ENCODE measurements at places on chromosomes 2 and 18.
A peak's percentile ranks its signal among the peaks of the same experiment; 100 is the strongest.

- no peak for DNase-seq
Measured at GRCh38 chr2:218219934-218220333, 2.9 kb downstream of the ARPC2 start.

DNA sequence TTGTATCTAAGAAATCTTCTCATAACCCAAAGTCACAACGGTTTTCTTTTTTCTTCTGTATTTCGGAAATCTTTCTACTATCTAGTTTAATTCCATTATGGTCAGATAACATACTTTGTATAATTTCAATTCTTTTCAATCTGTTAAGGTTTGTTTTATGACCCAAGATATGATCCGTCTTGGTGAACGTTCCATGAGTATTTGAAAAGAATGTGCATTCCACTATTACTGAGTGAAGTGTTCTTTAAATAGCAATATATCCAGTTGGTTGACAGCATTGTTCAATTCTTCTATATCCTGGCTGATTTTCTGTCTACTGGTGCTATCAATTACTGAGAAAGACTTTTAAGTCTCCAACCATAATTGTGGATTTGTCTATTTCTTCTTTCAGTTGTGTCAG is 414.5 kb downstream of the TNS1 start:
- DNase-seq, result no peak

GRCh38 chr2:166373951-166374350 is 1.8 kb downstream of the SCN9A start:
- DNase-seq, result no peak

- no peak for DNase-seq
Measured at GRCh38 chr2:119078796-119079195, 79.8 kb downstream of the C1QL2 start.

- no peak for DNase-seq
Measured at GRCh38 chr2:128375454-128375853, 56.8 kb upstream of the HS6ST1 start.

- DNase-seq, result no peak
Measured at GRCh38 chr2:236813766-236814165, 244.1 kb downstream of the ACKR3 start.

GRCh38 chr2:149739883-149740265 is 152.3 kb upstream of the MMADHC start:
- no peak for DNase-seq

DNA sequence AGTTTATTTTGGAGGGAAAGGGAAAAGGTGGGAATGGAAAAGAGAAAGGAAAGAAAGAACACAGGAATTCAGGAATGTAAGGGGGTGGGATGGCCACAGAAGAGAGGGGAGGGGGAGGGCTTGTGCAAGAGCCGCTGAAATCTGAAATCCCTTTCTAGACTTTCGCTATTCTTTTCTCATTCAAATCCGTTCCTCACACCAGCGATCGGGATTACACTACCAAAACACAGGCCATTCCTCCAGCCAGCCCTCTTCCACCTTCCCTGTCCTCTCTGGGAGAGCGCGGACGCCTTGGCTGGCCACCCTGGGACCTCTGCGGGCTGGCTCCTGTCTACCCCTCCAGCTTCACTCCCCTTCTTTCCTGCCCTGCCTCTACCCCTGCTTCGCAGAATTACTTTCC is 102.3 kb downstream of the CDCA7 start:
- no peak for DNase-seq

GRCh38 chr2:232412986-232413385 is 6.3 kb downstream of the ALPG start:
- no peak for DNase-seq

DNA sequence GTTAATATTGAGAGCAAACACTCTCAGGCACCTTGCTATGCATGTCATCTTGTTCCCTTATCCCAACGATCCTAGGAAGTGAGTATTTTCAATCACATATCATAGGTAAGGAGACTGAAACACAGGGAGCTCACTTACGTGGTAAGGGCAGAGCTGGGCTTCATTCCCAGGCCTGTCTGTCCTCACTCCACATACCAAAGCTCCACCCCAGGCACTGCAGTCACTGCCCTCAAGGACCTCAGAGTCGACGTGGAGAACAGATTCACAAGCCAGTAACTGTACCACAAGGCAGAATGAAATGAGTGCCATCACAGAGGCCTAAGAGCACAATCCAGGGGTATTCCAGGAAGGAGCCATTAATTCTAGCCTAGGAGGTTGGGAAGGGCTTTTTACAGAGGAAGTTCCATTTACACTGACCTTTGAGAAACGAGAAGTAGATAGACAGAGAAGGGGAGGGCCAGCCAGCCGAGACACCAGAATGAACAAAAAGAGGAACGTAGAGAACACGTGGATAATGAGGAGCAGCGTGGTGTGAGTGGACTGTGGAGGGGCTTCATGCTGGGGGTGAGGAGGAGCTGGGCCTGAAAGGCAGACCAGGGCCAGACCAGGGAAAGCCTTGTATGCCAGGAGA is 48.6 kb downstream of the KIAA2012 start:
- DNase-seq, result no peak

DNA sequence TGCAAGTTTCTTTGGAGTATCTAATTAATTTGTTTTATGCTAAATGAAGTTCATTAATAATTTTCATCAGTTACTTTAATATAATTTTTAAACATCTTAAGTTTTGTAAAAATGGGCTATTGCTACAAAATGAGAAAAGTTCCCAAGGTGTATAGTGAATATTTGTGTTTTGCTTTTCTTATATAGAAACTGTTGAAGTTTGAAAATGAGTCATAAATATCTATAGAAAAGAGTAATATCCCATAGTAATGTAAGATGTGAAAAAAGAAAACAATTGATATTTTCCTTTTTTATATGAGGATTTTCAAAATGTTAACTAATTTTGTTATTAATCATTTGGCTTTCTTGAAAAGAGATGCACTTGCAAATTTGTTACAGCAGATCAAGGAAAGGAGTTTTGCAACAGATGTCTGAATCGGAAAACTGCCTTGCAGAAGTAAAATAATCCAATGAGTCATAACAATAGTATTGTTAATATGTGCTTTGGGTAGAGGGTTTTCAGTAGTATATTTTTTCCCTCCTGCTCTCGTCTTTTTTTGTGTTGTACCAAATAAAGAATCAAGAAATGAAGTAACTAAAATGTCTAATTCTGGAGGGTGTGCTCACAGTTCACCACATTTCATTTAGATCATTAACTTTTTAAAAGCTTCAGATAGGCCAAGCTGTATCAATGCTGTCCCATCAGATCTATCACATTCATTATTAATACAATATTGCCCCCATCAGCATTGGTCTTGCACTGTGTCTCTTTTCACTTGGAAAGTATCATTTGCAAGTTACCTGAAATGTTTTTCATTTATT is 15.5 kb downstream of the DUSP19 start:
- DNase-seq, result no peak

GRCh38 chr2:120919771-120920453 is 184.2 kb downstream of the GLI2 start:
- no peak for DNase-seq

- DNase-seq, result no peak
Measured at GRCh38 chr2:127235082-127235702, 15.1 kb upstream of the CYP27C1 start.

DNA sequence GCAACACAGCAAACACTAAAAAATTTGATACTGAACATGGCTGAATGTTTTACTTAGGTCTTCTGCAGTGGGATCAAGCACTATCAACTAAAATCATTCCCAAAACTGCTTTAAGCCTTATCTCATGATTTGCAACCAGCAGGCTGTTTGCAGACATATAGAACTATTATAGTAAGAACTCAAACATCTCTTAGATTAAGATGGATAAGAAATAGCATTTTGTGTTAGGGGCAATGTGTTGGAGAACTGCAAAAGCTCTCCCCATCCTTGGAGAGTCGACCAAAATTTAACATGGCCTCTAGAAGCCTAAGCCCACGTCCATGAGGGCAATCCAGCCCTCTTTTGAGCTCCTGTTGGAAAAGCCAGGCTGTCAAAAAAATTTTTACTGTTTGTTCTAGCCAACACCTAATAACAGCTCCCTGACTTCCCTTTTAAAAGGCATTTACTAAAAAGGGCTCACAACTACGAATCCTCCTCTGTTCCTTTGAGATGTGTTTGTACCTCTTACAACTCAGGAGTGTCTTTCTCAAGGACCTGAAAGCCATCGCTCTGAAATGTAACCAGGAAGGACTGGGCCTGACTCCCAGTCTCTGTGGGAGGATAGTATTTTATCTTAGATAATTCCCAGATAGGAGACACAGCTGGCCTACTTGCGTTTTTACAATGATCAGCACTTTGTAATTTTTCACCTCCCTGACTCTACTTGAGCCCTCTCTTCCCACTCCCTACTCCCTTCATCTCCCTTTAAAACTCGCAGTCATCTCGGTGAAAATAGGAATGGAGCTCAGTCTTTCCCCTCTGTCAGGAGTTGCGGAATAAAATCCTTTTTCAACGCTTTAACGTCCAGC is 1.4 kb downstream of the KRCC1 start:
- DNase-seq, result no peak

GRCh38 chr2:71898375-71898774 is 249.3 kb downstream of the CYP26B1 start:
- no peak for DNase-seq

- no peak for DNase-seq
Measured at GRCh38 chr2:26720322-26721114, 28.0 kb downstream of the KCNK3 start.

- no peak for DNase-seq
Measured at GRCh38 chr2:8628866-8629209, 53.0 kb upstream of the ID2 start.

DNA sequence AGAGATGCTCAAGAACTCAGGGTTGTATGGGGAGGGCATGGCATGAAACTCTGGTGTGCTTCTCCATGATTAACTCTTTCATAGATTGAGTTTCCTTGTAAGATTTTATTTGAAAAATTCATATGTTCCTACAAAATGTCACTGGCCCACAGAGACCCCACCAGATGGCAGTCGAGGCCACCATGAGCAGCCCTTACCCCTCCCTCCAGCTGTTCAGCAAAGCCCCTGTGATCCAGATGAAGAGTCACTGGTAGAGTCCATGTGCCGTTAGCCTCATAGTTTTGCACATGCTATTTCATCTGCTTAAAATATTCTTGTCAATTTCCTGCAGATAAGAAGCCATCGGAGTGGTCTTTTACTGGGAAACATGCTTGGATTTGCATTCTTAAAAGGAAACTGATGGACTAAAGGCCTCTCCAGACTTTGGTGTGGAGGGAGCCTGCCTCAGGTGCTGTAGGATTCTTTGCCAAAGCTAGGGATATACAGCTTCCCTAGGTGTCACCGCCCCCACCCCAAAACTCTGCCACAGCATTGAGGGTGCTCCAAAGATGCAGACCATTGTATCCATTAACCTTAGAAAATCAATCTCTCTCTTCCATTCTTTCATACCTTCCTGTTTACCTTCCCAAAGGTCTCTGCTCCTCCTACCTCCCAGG is 18.8 kb downstream of the ZNF385B start:
- DNase-seq, result no peak

- no peak for DNase-seq
Measured at GRCh38 chr2:65116645-65117044, 13.3 kb downstream of the RAB1A start.

DNA sequence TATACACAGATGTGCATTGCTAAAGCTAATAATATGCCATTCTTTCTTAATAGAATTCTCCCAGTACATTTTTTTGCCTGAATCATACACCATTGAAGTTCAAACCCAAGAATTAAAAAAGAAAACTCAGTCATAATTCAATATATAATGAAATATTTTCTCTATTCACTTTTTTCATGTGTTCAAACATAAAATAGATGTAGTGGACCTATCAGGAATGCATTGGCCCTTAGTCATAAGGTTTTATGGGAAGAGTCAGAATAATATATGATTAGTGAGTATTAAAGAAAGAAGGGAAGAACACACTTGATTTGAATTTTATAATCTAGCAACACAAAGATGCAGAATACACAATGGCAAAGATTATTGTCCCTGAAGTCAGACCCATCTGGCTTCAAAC is 297.0 kb upstream of the COL3A1 start:
- DNase-seq, result no peak

- DNase-seq, result no peak
Measured at GRCh38 chr18:76376668-76377358, 118.2 kb downstream of the ZNF516 start.

DNA sequence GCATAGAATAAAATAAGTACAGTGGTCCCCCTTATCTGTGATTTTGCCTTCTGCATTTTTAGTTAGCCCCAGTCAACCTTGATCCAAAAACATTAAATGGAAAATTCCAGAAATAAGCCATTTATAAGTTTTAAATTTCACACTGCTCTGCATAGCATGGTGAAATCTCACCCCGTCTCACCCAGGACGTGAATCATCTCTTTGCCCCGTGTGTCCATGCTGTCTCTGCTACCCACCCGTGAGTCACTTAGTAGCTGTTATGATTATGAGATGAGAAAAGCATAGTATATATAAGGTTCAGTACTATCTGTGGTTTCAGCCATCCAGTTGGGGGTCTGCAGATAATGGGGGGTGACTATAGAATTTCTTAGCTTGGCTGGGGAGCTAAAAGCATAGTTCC is 67.3 kb downstream of the RHBDD1 start:
- no peak for DNase-seq

- DNase-seq, result no peak
Measured at GRCh38 chr2:187307606-187308005, 140.4 kb downstream of the CALCRL start.

DNA sequence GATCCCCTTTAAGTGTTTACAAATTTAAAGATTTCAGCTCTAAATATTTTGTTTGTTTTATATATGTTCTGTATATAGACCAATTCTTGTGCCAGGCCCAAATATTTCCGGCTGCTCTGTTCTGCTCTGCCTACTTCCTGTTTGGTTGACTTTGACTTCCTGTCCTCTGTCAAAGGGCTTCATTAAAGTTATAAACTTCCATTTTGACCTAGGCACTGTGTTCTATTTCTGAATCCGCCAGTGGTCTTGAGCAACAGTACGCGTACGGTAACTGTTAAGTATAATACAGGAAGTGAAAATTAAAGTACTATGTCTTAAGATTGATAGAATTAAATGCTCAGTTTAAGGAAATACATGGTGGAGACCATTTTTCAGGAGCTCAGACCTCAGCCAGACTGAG is 13.5 kb upstream of the REL start:
- no peak for DNase-seq

DNA sequence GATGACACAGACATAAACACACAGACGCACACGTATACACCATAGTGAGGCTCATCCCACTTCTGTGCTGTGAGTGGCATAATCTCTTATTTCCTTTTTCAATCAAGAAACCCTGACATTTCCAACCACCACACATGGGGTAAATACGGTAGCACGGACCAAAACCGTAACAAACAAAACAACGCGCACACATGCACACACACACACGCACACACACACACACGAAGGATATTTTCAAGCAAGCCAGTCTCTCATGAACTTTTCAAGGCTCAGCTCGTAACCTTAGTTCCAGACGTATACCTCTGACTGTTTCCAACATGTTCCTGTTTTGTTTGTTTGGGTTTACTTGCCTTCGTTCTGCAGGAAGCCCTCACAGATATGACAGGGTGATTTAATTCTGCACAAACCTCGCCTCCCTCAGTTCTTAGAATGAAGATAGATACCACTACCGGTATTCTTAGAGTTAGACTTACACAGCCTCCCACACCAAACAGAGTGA is 119.8 kb downstream of the BCL2 start:
- no peak for DNase-seq

GRCh38 chr18:58043491-58044369 is at the start of gene NEDD4L:
Gene NEDD4L, plus strand, starts transcription at chr18:58044226. Its CDS starts 435 bp downstream, at chr18:58044661.
- peak; percentile 53 for DNase-seq

GRCh38 chr2:7436096-7436906 is 519.1 kb downstream of the RNF144A start:
- no peak for DNase-seq
